ENCODE measurements at places on chromosomes 11 and 22. TPM values are rescaled to one million over a fixed set of nuclear protein-coding genes. Genes with fewer than 3 reads are reported as not detected.

GRCh38 chr11:111402411-111402810 is 23.3 kb upstream of the POU2AF1 start:
- no peak for DNase-seq

DNA sequence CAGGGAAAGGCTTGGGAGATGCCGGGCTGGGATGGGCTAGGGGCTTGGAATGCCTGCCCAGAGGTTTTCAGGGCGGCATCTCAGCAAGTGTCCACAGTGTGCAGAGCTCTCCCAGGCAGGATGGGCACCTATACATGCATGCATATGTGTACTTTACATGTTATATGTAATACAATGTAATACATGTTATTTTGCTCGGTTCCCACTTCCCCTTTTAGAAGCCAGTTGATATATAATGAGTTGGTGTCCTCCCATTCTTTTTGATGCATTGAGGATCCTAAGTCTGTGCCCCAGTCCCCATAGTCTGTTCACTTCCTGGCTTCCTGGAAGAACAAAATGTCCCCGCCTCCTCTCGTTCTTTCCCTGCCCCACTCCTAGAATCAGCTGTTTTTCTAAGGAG is 20.1 kb upstream of the EIF3D start:
- no peak for DNase-seq

- DNase-seq: peak; percentile 92
These were observed 7.4 kb downstream of the USP2 start for GRCh38 chr11:119373921-119374631.

DNA sequence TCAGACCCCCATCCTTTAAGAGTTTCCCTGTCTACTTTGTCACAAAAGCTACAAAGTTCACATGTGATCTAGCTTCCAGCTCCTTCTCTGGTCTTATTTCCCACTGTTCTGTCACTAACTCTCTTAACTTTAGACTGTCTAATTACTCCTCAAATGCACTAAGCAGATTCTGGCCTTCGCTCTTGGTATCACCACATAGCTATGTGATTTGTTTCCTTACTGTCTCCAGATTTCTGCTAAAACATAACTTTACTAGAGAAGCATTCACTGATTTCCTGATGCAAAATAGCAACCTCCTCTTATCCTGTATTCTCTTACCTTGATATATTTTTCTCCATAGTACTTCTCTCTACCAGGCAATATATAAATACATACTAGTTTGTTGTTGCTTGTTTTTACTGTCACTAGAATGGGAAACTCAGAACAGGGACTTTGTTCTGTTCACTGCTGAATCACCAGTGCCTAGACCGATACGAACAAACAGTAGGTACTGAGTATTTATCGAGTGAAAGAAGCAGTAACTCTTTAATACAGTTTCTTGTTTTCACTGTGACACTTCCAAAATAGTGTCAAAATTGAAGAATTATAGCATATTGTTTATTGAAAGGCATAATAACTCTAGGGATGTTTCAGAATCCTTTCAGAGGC is 205.6 kb downstream of the DDX10 start:
- no peak for DNase-seq

DNA sequence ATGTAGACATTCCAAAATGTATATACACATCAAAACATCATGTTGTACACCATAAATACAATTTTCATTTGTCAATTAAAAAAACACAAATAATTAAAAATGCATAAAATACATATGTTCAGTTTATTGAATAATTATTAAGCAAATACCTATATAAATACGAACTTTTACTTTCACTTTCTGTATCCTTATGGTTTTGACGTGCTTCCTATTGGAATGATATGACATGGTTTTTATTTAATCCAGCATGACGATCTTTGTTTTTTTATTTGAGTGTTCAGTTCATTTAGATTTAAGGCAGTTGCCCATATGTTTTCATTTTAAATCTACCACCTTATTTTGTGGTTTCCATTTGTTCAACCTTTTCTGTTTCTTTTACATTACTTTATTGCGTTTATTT is 198.3 kb upstream of the PLET1 start:
- DNase-seq: no peak

DNA sequence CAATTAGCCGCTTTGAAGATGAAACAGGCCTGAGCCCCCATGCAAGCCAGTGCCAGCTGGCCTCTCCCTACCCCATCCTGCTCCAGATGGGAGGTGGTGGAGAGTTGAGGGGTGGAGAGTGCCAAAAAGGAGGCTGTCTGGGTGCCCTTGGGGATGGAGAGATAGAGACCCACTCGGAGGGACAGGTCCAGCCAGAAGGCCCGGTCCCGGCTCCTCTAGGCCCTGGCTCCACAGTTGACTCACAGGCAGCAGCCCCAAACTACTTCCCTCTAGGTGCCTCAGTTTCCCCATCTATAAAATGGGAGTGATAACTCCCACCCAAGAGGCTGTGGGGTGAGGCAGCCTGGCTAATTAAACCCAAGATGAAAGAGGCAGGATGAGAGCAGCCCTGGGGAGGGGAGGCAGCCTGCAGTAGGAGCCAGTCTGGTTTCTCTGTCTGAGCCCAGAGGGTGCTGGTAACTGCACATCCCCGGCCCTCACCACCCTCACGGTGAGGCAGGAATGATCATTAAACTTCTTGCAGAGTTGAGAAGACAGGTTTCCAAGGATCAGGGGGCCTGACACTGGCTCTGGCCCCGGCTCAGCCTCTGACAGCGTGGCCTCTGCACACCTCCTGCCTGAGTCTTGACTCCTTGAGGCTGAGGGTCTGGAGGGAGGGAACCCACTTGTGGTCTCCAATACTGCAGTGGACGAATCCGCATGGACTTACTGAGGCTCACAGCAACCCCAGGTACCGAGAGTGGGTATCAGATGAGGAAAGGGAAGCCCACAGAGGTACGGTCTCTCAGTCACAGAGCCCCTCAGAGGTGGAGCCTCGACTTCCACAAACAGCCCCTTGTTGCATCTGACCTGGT is 1.4 kb upstream of the AP5B1 start:
- peak; percentile 68 for DNase-seq

DNA sequence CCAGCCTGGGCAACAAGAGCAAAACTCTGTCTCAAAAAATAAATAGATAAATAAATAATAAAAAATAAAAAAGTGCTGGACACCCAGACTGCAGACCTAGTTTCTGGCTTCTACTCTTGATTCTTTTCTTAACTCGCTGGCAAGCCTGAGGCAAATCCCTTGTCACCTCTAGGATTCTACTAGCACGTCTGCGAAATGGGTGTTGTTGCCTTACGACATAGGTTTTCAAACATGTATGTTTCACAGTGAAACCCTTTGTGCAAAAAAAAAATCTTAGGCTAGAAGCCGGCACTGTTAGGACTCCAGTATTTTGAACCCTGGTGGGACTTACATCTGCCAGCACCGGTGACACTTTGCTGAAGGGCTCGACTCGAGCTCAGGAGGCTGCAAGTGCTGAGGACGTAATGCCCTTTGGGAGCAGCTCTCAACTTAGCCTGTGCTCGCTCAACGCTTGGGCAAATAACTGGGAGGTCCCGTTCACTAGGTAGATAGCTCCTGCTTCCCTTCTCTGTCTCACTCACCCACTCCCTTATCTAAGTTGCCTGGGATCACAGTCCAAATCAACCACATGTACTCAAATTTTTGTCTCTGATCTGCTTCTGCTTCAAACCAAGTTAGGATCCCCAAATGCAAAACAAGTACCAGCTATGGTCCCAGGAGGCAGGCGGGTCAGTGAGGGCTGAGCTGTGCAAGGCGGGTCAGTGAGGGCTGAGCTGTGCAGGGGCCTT is 34.7 kb upstream of the MYH9 start:
- DNase-seq: no peak

- DNase-seq: no peak
These were observed 33.2 kb upstream of the LMO1 start for GRCh38 chr11:8296872-8297271.

DNA sequence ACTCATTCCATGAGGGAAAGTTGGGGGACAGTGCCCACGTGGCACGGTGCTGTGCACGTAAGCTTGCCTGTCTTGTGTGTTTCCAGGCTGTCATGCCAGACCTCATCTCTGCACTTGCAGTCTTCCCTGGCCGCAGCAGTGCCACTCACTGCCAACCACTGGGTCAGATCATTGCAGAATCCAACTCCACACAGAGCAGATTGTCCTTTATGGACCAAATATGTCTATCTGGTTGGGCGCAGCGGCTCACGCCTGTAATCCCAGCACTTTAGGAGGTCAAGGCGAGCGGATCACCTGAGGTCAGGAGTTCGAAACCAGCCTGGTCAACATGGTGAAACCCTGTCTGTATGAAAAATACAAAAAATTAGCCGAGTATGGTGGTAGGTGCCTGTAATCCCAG is 4.4 kb upstream of the PPARA start:
- DNase-seq: no peak

Gene TUB
- 12.5 TPM for total RNA-seq

Gene DNAJB7
- total RNA-seq: not detected
